ENCODE measurements at places on chromosomes 12 and 14.

- DNase-seq = peak; percentile 36
Measured at GRCh38 chr12:13362260-13362841, 165.8 kb downstream of the EMP1 start.

DNA sequence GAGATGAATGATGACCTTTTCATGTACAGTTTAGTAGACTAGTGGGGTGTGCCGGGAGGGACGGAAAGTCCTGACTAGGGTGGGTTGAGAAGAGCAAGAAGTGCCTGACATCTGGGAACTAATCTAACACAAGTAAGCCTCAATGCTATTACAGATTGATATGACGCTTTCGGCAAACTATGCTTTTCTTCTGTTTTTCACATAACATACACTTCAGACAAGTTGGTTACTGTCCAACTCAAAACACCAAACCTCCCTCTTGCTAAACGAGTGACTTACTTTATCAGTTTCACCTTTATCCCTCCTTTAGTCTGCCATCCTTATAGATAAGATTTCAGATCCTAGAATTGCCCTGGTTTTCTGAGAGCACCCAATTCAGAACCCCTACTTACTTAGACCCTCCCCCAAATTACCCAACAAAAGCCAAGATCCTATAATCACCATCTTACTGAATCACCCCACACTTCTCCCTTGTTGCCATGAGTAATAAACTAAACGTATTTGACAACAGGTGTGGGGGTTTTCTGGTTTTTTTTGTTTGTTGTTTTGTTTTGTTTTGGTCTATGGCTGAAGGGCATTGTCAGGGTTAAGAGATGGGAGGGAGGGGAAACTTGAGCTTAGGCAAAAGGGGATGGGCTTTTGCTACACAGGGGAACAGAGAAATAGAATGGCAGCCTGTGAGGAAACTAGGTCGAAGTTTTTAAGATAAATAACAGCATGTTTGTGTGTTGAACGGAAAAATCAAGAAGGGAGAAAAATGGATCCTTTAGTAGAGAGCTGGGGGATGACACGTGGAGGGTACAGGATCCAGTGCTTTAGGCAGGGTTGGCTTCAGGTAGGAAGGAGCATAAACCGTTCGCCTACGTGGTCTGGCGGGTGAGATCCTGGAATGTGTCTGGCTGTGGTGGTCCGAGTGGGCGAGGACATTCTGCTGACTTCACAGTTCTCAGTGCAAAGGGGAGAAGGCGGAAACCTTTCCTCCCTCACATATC, 6.1 kb upstream of the PSMA3 start:
- no peak for DNase-seq

DNA sequence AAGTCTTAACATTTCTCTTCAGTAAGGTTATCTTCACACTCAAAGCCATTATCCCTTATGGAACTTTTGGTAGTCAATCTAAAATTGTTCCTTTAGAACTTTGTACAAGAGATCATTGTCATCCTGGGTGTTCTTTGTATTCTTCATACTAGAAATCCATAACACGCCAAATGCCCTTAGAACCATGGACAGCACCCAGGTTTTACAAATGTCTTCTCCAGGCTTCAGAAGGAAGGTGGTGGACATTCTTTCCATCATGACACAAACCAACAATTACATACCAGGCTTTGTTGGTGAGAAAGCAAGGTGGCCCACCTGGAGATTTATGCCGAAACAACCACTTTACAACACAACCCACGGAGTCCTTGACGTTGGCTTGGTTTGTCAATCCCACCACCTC, 365.6 kb upstream of the TBX3 start:
- no peak for DNase-seq

- DNase-seq = no peak
Measured at GRCh38 chr14:32382704-32383103, 53.6 kb downstream of the AKAP6 start.

DNA sequence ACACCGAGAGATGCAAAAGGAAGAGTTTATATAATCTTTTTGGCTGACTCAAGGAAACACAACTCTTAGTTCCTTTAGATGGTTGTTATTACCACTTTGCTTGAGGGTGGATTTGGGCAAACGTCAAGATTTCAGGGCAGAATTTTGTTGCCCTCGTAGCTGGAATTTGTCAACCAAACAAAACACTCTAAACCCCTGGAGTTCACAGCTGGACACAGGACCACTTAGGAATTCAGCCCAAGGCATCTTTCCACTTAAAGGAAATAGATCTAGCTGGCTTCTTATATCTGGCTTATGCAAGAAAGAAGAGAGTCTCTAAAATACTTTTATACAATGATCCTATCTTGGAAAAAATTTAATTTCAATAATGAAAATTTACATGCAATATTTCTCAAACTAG, 237.8 kb upstream of the LRIG3 start:
- DNase-seq = no peak

DNA sequence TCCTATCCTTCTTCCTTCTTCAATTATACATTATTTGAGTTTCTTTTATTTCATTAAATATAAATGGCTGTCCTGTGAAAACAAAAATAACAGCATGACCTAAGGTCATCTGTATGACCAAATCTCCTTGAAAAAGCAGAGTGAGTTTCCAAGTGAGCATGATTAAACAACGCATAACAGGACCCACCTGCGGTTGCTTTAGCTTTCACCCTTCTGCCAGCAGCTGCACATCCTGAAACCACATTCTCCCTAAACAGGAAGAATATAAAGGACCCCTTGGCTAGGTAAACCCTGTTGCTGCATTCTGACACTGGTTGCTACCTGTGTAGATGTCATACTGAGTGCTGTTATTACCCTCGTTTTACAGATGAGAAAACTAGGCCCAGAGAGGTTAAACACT, 42.8 kb upstream of the CPM start:
- no peak for DNase-seq

DNA sequence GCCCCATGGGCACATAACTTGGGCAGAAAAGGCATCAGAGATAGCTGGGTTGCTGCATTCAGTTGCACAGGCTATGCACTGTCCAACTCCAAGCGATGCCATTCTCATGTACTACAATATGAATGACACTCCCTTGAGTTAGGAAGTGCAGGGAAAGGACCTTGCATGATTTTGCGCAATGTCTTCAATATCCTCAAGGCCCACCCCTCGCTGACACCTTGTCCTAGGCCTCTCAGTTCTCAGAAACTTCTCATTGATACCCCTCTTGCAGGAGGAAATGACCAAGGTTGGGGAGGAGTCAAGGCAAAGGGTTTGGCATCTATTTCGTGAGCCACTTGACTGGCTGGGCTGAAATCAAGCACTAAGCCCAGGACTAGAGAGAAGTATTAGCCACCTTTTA, 70.4 kb downstream of the ARL6IP4 start:
- DNase-seq = no peak

DNA sequence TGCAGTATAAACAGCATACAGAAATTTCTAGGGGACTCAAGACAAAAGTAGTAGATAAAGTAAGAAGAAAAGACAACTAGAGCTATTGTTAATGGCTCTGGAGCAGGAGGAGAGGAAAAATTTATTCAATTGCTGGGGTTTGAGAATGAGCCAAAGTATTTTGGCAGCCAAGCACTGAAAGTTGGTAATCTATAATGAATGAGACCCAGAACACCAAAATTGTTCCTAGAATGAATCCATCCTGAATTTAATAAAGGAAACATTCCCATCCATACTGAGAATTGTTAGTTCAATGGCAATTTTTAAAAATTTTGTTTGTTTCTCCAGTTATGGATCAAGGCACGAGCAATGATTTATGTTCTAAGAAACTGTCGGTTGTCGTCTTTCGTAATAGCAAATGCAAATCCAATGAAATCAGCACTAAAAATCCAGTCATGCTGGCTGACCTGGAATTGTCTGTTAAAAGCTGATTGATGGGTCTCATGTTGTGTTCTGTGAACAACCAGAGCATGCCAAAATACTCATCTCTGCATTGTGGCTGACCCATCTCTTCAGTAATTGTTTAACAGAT, 170.9 kb upstream of the LMNTD1 start:
- DNase-seq = no peak

GRCh38 chr12:69345742-69346141, 2.4 kb upstream of the LYZ start:
- DNase-seq = no peak

DNA sequence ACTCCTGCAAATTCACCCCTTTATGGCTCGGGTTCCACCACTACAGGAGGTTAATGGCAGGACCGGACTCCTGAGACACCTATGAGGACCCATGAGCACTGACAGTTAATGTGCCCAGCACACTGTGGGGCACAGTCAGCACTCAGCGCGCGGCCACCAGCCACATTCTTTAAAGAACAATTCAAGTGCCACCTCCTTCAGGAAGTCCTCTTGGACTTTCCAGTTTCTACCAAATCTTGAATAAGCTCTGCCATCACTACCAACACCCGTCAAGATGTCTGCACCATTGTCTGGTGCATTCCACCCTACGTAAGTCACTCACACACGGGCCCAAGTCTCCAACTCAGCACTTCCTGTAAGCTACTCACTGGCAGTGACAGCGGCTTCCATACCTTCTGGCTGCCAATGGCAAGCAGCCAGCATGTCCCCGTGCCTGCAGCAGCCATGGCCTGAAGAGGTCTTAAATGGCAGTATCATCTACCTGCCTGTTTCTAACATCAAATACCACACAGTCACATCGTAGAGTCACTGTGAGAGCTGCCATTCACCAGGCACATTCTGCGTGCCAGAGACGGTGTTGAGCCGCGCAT, 48.5 kb downstream of the CDC42BPB start:
- peak; percentile 60 for DNase-seq

GRCh38 chr14:74922752-74923401, at the start of gene RPS6KL1:
Gene RPS6KL1, minus strand, starts transcription at chr14:74923260. Its CDS starts 1,719 bp downstream, at chr14:74921541.
- peak; percentile 98 for DNase-seq

DNA sequence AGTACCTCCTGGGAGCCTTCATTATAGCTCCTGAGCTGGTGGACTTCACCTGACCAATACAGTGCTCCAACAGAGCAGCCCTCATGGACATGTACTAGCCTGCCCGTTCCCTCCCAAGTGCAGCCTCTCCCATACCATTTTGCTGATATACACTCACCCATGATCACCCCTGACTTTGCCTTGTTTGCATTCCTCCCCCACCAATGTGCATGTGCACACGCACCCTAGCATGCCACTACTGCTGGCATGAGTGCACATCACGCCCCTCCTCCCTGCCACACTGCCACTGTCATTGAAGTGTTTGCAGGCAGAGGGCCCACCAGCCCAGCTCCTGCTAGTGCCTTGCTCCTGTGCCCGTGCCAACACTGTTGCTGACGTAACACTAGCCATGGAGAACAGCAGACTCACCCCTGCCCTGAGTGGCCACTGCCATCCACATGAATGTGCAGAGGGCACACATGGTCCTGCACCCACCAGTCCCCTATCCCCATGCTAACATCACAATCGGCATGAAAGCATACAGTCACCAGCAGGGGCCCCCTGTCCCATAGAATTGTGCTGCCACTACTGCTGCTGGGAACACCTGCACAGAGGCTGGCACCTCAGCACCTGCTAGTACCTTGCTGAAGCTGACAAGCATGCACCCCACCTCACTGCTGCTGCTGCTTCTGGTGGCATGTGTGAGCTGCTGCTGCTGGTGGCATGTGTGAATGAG, 110.3 kb downstream of the SINHCAF start:
- DNase-seq = no peak

DNA sequence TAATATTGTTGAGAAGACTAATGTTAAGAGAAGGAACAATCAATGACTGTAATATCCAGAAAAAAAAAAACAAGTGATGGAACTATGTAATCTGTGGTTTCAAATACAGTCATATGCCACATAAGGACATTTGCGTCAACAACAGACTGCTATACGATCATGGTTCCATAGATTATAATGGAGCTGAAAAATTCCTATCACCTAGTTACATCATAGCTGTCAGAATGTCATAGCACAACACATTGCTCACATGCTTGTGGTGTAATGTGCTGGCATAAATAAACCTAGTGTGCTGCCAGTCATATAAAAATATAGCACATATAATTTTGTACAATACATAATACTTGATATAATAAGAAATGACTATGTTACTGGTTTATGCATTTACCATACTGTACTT, 653.5 kb downstream of the TRHDE start:
- no peak for DNase-seq

GRCh38 chr14:68797121-68797670, 4.3 kb upstream of the ZFP36L1 start:
- no peak for DNase-seq

- no peak for DNase-seq
Measured at GRCh38 chr12:4383304-4383865, 3.9 kb upstream of the FGF23 start.

DNA sequence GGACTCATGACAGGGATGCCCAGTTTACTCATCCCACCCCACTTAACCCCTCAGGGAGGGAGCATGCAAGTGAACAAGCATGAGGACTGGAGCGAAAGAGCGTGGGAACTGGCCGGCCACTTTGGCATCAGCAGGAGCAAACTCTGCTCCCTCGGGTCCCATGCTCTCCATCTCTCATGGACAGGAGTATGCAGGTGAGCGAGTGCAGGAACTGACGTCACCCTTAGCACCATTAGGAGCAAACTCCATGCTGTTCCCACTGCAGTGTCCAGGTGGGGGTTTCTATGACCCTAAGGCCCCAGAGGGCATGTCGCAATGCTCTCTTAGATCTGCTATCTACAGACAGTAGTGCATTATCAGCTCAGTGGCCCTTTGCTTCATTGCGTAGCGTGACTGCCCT, 821.8 kb upstream of the LRFN5 start:
- no peak for DNase-seq

Data from hepatic stellate cell (primary cell).